Anterior cingulate cortex (tissue), 58 donors: ENCODE measurements at places on chromosomes 13 and 19.

DNA sequence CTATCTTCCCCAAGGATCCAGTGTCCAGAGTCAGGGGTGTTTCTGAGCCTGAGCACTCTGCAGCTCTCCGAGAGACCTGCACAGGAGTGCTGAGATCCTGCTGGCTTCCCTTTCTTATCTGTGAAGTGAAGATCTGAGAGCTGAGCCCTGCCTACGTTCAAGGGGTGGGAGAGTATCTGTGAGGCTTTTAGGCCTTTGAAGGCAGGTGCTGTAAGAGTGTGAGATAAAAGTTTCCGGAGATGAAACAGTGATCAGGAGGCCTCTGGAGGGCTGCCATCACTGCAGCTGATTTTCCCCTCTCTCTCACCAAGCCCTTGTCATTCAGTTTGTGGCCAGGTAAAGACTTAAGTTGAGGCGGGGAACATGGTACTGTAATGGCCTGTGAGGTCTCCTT is 83.1 kb downstream of the AKAP11 start:
- DNase-seq, result no peak

DNA sequence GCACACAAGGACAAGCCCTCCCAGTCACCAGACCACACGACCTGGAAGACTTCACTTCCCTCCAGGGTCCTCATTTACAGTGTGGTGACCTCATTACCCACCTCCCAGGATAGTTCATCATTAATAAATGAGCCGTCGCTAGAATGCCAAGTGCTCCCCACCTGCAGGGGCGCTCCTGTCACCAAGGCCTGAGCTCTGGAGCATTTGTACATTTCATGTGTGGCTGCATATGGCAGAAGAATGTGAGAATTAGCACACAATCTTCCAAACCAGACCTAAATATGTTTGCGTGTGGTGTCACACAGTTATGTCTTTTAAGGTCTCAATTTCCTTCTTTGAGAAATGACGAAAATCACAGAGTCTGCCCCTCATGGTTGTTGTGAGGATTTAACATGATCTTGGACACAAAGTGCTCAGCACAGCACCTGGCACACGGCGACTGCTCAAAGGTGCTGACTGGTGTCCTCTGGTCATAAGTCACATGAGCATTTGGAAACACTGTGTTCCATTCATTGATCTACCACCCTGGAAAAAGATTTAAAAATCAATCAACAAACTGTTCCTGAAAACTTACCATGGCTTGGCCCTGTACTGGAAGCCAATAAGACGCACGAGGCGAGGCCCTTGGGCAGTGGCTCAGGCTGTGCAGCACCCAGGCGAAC is 150.6 kb upstream of the SPACA7 start:
- no peak for DNase-seq

GRCh38 chr13:32850316-32851052 is 165.7 kb upstream of the KL start:
- DNase-seq, result no peak

DNA sequence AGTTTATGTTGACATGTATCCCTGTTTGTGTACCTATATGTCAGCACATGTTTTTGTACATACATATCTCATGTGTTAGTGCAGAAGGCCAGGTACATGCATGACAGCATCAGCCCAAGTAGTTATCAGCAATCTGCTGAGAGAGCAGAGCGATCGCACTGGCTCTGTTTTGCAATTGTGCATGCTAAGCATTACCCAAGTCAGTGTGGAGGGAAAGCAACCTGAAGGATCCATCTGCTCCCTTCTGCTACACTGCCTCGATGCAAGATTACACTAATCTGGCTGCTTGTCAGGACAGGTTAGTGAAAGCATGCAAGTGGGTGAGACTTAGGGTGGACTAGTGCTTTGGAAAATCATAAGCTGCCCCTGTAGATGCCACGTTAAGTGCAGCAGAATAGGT is 211.8 kb downstream of the PCCA start:
- no peak for DNase-seq

- DNase-seq, result no peak
Observed at GRCh38 chr13:92175330-92175729, 776.9 kb downstream of the GPC5 start.

DNA sequence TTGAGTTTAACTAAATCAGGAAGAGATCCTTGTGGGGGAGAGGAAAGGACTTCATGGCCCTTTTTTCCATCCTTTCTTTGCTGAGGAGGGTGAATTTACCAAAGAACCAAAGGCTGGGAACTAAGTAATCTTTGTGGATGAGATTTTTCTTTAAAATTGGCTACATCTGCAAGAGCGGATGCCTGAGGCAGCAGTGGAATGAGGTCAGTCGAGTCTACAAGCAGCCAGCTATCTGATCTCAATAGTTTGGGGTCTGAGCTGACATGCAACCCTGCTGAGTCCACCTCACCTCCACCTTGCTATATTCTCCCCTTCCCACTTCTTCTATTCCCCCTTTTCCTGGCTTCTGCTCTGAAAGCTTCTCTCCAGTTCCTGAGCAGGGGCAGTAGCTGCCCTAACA is 3.6 kb upstream of the DNAJC15 start:
- no peak for DNase-seq

- DNase-seq, result peak; percentile 16
Observed at GRCh38 chr19:17234911-17235299, 8.9 kb downstream of the OCEL1 start.

GRCh38 chr13:29587645-29588044 is 7.8 kb downstream of the SLC7A1 start:
- DNase-seq, result no peak

DNA sequence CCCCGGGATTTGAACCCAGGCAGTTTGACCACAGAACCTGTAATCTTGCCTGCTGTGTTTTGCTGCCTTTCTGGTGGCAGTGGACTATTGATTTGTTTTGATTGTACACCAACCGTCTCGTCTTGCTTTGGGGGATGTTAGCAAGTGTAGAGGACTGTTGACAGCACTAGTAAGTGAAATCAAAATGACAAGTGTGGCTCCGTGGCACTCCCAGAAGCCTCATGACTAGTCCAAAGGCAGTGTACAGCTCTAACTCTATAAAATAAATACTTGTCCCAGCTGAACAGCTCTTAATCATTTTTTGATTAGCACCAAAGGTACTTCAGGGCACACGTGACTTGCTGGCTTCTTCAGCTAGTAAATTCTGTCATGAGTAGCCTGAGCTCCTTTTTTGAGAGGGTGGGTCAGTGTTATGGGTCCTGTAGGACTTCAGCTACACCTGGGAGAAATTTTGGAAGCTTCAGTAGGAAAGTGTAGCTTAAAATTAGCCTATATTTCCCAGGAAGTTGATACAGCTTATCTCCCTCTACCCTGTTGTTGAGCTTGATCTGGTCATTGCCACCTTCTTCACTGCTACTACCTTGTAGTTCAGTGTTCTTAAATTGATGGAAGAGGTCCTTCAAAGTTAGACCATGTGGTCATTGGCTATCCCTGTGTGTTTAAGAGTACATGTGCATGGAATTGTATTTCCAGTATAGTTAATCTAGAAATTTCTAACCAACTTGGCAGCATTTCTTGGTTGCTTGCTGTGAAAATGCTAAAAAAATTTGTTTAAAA is 15.1 kb downstream of the TM9SF2 start:
- DNase-seq, result no peak

DNA sequence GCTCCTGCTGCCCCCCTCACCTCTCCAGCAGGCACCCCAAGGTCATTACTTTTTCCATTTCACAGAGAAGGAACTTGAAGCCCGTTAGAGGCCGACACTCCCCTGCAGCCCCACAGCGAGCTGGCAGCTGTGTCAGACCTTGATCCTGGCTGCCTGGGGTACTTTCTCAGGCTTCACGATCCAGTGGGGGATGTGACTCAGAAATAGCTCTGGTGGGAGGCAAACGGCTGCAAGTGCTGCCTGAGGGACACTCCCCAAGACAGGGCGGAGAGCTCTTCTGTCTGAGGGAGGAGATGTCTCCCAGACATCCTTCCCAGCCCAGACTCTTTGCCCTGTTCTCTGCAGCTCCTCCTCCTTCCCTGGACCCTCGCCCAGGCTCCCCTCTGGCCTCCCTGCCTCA is 4.8 kb downstream of the TSKS start:
- DNase-seq, result no peak

DNA sequence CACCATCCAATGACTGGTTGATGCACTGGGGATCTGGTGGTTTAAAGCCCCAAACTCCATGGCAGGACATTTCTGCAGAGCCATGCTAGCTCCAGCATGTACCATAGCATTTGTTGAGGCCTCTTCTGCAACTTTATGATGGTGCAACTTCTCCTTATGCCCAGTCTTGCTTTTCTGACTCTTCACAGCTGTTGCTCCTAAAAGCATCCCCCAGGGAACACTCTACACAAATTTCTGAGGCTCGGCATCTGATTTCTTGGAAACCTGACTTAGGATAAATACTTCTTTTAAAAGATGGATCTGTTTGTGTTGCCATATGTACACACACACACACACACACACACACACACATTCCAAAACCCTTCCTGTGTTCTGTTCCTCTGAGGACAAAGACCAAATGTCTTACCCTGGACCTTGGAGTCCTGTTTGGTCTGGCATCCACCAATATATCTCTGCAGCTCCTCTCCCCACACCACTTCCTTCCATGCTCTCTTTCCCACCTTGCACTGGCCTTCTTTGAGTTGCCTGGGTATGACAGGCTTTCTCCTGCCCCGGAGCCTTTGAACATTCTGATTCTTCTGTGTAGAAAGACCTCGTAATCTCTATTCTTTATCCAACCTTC is 388.5 kb upstream of the ZNF507 start:
- DNase-seq, result no peak

DNA sequence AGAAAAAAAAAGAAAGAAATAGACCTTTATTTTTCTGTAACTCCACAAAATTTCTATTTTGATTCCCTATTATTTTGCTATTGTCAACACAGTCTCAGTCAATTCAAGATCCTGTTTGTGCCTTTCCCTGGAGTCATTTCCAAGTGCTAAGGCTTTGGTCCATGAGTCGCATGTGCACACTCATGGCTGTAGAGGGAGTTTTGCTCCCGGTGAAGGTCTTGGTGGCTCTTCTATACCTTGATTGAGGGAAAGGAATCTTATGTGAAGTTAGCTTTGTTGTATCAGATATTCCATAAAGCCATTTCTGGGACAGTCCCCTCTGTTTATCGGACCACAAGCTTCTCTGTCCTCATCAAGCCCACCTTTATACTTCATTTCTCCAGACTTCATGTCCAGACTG is 58.7 kb upstream of the ALOX5AP start:
- DNase-seq, result no peak

GRCh38 chr13:65093357-65093756 is 2136.8 kb downstream of the PCDH9 start:
- no peak for DNase-seq

GRCh38 chr13:101942038-101942437 is 459.8 kb downstream of the FGF14 start:
- DNase-seq, result no peak

DNA sequence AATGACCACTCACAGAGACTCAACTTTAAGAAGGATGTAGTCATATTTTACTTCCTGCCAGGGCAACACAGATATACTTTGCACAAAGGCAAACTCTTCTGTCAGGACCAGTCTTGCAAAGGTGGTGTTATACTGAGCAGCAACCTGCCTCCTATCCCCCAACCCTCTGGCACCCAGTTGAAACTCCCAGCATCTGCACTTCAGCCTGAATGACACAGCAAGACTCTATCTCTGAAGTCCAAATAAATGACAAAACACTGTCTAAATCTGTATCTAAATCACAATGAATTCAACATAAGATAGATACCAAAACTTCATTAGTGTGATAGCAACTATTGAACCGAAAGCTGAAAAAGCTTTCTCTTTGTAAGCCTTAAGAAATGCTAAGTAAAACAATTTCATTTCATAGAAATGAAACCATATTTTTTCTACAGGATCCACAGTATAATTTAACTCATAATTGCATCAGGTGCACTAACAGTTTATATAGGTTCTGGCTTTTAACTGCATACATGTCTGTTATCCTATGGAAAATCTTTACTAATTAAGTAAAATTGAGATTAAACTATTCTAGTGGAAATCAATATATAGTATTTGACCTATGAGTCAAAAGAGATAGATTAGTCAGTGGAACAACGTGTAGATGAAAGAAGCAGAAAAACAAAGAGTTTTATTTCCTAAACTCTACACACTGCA is 163.7 kb downstream of the TBC1D4 start:
- no peak for DNase-seq

DNA sequence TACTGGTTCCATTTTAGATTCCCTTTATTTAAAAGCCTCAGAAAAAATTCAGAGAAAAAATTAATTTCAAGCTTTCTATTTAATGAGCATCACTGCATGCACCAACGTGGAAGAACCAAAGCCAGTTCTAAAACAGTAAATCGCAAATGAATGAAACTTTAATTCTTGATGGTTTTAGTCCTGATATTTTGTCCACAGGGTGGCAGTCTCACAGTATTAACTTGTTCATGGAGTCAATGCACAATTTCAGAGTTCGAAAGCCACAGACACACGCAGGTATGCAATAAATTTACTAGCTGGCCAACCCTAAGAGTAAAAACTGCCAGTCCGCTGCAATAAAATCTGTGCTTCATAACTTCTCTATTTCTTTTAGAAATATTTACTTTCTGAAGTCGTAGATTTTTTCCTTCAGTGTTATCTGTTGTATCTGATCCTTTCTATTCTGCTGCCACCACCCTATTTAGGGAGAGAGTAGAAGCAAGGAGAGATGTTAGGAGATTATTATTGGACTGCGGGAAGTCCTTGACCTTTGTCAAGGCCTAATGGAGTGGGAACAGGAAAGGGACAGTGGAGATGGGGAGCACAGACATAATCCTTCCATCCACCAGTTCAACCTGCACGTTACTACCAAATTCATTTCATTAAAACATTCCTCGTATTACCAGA is 7.0 kb upstream of the WBP4 start:
- no peak for DNase-seq

- no peak for DNase-seq
Observed at GRCh38 chr13:102654756-102655155, 40.1 kb downstream of the METTL21C start.

GRCh38 chr19:33317517-33317916 is 15.2 kb upstream of the CEBPA start:
- no peak for DNase-seq

GRCh38 chr19:2609389-2610116 is 92.9 kb downstream of the GNG7 start:
- no peak for DNase-seq

DNA sequence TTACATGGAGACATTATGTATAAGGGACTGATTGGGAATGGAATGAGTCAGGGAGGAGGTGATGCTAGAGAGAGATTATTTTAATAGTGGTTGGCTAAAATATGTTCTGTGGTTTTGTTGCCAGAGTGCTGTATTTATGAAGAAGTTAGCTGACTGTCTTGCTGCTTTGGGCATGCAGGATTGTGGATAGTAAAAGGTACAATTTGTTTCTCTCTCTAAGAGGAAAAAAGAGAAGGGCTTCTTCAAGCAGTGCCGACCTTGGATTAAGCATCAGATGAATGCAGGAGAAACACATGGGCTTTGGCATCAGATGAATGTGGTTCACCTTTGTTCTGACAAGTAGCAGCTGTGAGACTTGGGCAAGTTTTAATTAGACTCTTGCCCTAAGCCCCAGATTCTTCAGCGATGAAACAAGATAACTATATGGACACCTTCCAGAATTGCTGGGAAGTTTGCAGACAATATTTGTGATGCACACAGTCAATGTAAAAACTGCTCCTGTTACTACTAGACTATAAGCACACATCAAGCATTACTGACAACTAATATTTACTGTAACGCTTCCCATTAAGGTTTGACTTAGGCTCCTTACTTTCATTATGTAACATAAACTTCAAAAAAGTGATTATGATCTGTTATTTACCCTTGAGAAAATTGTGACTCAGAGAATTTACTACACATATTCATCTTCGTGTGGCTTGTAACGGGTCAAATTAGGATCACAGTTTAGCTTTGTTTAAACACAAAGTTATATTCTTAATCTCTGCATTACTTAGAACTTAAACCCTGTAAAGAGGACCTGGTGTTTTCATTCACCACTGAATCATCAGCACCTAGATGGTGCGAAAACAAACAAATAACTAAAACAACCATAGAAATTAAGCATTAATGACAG is 824.0 kb downstream of the PCDH9 start:
- DNase-seq, result no peak
